ENCODE measurements at places on chromosomes 1 and 21. TPM values are rescaled to one million over a fixed set of nuclear protein-coding genes. Genes with fewer than 3 reads are reported as not detected.

DNA sequence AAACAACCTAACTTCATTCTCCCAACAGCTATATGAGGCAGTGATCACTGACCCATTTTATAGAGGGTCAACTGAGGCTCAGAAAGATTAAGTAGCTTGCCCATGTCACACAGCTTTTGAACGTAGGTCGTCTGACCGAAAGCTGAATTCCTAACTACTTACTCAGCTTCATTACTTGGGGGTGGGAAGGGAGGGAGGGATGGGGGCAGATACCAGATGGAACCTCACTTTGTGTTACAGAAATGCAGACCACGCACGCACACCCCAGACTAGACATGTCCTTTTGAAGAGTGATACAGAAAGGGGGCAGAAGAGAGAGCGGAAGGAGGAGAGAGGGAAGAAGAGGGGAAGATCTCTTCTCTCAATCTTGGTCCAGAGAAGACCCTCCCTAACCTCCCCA is 2.3 kb downstream of the ADGRB2 start:
- no peak for DNase-seq
- H3K27me3 ChIP-seq, result peaks cover 22% of the 10 kb centered on the region
- no peaks in the 10 kb centered on the region for H3K36me3 ChIP-seq
- H3K4me3 ChIP-seq, result no peak overlapping the region
- H3K27ac ChIP-seq, result no peak overlapping the region
- peaks cover 14% of the 10 kb centered on the region for H3K4me1 ChIP-seq

DNA sequence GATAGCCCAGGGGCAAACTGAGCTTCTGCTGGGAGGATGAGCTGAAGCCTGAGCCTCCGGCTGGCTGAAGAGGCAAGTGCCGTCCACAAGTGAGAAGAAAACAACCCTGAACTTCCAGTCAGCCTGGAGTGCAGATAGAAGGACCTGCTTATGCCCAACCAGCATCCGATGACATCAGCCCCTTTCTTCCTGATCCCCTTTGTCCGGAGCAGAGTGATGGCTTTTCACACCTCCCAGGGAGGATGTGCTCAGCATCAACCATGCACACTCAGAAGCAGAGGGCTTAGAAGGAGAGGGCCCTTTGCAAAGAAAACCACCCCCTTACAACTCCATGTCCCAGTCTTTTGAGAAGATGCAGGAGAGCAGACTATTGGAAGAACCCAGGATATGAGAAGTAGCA is 23.7 kb upstream of the REG4 start:
- no peak overlapping the region for H3K4me3 ChIP-seq
- H3K4me1 ChIP-seq, result no peaks in the 10 kb centered on the region

GRCh38 chr1:178275049-178275448 is 181.1 kb downstream of the RASAL2 start:
- no peaks in the 10 kb centered on the region for H3K4me1 ChIP-seq
- H3K4me3 ChIP-seq, result no peak overlapping the region
- DNase-seq, result no peak
- H3K27me3 ChIP-seq, result no peaks in the 10 kb centered on the region

GRCh38 chr1:158011714-158012113 is 18.3 kb downstream of the KIRREL1 start:
- peaks cover 7% of the 10 kb centered on the region for H3K4me1 ChIP-seq
- H3K36me3 ChIP-seq, result no peaks in the 10 kb centered on the region
- peak overlapping the region; percentile 85 for H3K27ac ChIP-seq
- H3K4me3 ChIP-seq, result no peak overlapping the region
- H3K27me3 ChIP-seq, result no peaks in the 10 kb centered on the region
- no peak for DNase-seq

- no peaks in the 10 kb centered on the region for H3K36me3 ChIP-seq
- DNase-seq, result no peak
- H3K4me1 ChIP-seq, result no peaks in the 10 kb centered on the region
- H3K27me3 ChIP-seq, result no peaks in the 10 kb centered on the region
Observed at GRCh38 chr1:221782477-221782876, 40.6 kb upstream of the DUSP10 start.

DNA sequence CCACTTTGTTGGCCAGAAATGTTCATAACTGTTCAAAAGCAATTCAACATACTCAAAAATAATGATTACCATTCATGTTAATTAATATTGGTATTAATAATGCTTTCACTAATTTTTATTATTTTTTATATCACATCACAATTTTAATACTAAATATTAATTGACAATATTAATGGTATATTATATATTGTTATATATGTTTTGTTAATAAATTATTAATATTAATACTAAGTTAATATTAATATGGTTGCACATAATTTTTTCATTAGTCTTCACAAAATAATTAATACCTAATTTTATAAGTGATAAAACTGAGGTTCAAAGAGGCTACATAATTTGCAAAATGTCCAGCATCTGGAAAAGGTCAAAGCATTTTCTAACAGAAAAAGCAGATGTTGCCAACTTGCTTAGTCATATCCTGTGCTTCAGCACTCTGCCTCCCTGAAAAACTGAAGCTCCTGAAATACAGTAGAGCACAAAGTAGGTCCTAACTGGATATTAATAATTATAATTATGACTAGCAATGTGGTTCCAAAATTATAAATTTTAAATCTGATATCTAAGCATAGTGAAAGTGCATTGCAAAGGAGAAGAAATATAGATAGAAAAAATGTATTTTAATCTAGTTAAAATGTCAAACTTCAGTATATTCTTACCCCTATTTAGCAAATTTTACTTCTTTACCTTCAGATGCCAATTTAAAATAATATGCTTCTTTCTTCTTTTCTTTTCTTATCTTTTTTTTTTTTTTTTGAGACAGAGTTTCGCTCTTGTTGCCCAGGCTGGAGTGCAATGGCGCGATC is 123.2 kb upstream of the TNFSF4 start:
- H3K4me3 ChIP-seq, result no peak overlapping the region
- H3K27me3 ChIP-seq, result no peaks in the 10 kb centered on the region
- DNase-seq, result no peak
- H3K27ac ChIP-seq, result no peak overlapping the region

DNA sequence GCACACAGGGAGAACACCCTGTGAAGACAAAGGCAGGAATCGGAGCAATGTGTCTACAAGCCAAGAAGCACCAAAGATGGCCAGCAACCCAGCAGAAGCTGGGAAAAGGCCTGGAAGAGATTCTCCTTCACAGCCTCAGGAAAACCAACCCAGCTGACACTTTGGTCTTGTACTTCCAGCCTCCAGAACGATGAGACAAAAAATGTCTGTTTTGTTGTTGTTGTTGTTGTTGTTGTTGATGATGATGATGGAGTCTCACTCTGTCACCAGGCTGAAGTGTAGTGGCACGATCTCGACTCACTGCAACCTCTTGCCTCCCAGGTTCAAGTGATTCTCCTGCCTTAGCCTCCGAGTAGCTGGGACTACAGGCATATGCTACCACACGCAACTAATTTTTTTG is 157.3 kb downstream of the ETS2 start:
- H3K4me1 ChIP-seq, result no peaks in the 10 kb centered on the region
- no peak overlapping the region for H3K27ac ChIP-seq

GRCh38 chr21:42062236-42063022 is 8.7 kb upstream of the UMODL1 start:
- H3K36me3 ChIP-seq, result no peaks in the 10 kb centered on the region
- no peaks in the 10 kb centered on the region for H3K27me3 ChIP-seq
- peak overlapping the region; percentile 88 for H3K27ac ChIP-seq
- peaks cover 14% of the 10 kb centered on the region for H3K4me1 ChIP-seq
- DNase-seq, result peak; percentile 96

DNA sequence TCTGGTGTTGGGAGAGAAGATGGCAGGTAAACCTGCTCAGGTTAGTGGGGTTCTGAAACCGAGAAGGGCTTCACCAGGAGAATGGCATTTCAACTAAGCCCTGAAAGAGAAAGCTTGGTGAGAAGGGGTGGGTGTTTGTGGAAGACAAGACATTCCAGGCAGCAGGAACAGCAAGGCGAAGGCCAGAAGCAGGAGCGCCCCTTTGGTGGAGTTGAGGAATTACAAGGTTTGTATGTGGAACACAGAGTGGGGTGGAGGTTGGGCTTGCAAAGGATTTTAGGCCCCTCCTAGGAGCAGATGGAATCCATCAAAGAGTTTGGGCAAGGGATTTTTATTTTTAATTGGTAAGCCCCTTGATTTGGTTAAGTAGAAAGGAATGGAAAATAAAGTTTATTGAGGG is 24.8 kb upstream of the ELOA start:
- no peaks in the 10 kb centered on the region for H3K27me3 ChIP-seq
- H3K36me3 ChIP-seq, result no peaks in the 10 kb centered on the region
- H3K27ac ChIP-seq, result no peak overlapping the region
- no peak for DNase-seq
- no peak overlapping the region for H3K4me3 ChIP-seq

DNA sequence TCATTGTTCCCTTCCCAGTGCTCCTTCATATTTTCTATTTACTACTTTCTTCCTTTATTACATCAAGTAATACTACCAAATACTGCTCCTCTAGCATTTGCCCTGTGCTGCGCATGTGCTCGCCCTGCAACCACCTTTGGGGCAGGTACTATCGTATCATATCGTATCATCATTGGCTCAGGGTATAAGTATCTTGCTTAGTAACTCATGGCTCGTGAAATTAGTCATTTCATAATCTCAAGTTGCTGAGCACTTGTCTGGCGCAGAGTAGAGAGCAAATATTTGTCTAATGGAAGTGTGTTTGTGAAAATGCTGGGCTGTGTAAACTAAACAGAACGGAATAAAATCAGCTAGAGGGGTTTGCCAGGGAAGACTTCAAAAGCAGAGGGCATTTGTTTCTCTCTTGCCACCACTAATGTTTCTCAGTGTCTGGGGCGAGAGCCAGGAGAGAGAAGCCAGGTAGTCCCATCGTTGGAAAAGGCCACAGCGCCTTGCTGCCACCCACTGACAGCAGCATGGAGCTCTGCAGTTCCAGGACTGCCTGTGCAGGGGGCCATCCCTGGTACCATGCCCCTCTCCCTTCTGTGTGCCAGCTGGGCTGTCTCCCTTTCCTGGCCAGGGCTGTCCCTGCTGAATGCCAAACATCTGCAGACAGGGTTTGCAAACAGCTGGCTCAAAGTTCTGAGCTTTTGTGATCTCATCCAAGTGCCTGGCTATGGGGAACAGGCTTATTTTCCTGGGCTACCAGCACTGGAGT is 20.0 kb upstream of the CPT2 start:
- peak overlapping the region; percentile 13 for H3K27ac ChIP-seq
- no peak overlapping the region for H3K4me3 ChIP-seq
- H3K4me1 ChIP-seq, result peaks cover 29% of the 10 kb centered on the region
- no peaks in the 10 kb centered on the region for H3K36me3 ChIP-seq
- no peak for DNase-seq

DNA sequence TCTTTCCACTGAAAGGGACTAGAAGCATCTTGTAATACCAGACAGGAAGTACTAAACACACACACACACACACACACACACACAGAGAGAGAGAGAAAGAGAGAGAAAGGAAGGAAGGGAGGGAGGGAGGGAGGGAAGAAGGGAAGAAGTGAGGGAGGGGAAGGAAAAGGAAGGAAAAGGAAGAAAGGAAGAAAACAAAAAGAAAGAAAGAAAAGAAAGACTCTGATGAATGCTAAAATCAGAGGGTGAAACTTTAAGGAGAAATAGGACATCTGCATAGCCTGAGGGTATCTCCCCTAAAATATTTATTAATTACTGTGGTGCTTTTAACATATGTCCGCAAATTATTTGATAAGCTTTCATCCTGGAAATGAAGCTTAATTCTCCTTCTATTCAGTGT is 10.6 kb downstream of the TRIT1 start:
- no peak for DNase-seq
- H3K4me1 ChIP-seq, result peaks cover 3% of the 10 kb centered on the region
- H3K4me3 ChIP-seq, result no peak overlapping the region

GRCh38 chr21:46168659-46169386 is 13.4 kb upstream of the FTCD start:
- no peak overlapping the region for H3K27ac ChIP-seq
- H3K27me3 ChIP-seq, result no peaks in the 10 kb centered on the region
- DNase-seq, result no peak
- no peak overlapping the region for H3K4me3 ChIP-seq
- no peaks in the 10 kb centered on the region for H3K4me1 ChIP-seq

DNA sequence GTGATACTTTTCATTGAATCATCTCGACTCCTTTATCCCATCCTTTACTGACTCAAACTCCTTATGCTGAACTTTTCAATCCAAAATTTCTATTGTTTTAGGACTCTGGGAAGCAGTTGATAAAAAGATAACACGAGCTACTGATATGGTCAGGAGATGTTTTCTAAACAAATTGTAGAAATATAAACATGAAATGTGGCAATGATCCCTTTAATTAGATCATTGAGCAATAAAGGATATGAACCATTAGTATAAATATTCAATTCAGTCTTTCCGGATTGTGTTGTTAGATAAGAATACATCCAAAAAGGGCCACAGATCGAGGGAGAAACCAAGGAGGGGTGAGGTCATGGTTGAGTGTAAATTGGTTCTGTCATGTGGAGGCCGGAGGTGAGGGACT is 88.4 kb downstream of the NID1 start:
- no peaks in the 10 kb centered on the region for H3K4me1 ChIP-seq
- H3K27me3 ChIP-seq, result no peaks in the 10 kb centered on the region
- no peak for DNase-seq
- no peaks in the 10 kb centered on the region for H3K36me3 ChIP-seq
- peak overlapping the region; percentile 41 for H3K27ac ChIP-seq
- H3K4me3 ChIP-seq, result no peak overlapping the region

DNA sequence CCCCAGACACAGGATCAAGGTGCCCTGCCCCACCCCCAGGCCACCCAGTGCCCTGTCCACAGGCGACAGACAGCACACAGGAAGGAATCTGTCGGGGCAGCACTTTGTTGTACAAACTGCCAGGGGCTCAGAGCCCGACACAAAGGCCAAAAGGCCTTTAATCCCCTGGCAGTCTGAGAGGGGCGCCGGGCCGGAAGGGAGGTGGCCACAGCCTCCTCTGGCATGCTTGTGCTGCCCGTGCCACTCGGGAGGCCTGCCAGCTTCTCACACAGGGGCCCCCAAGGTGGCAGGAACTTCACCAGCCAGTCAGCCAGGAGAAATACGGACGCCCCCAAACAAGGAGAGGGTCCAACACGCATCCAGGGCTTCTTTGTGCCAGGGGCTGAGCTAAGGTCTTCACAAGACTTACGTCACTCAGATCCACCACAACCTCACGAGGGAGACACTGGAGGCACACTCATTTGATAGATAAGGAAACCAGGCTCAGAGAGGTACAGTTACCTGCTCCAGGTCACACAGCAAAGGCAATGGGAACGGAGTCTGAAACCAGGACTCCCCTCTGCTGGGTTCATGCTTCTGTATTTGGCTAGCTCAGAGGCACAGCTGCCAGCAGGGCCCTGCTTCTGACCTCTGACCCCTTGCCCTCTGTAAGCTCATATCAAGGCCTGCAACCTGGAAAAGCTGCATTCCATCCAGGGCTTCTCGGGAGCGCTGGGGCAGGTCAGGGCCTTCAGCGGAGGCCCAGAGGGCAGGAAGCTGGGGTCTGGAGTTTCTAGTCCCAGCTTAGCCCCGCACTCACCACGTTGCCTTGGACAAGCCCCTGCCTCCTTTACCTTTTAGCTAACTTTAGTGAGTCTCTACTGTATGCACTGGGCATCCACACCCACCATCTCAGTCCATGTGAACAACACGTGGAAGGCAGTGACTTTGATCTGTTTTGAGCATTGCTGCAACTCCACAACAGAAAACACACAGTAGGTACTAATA is 34.8 kb downstream of the HSPG2 start:
- no peak for DNase-seq
- H3K27ac ChIP-seq, result peak overlapping the region; percentile 49
- no peaks in the 10 kb centered on the region for H3K27me3 ChIP-seq
- no peak overlapping the region for H3K4me3 ChIP-seq
- H3K4me1 ChIP-seq, result peaks cover 3% of the 10 kb centered on the region

- DNase-seq, result no peak
- H3K27me3 ChIP-seq, result no peaks in the 10 kb centered on the region
- no peaks in the 10 kb centered on the region for H3K36me3 ChIP-seq
Observed at GRCh38 chr1:187839873-187840272, 1011.1 kb downstream of the PLA2G4A start.

CRNN gene
- not detected for total RNA-seq

MX2 gene
- 13.7 TPM for total RNA-seq

TBX15 gene
- total RNA-seq, result 0.40 TPM

HSD11B1 gene
- 4.2 TPM for total RNA-seq

CDK18 gene
- 47.0 TPM for total RNA-seq
